Skeletal muscle cell (primary cell): ENCODE measurements at places on chromosomes 6 and 20.

DNA sequence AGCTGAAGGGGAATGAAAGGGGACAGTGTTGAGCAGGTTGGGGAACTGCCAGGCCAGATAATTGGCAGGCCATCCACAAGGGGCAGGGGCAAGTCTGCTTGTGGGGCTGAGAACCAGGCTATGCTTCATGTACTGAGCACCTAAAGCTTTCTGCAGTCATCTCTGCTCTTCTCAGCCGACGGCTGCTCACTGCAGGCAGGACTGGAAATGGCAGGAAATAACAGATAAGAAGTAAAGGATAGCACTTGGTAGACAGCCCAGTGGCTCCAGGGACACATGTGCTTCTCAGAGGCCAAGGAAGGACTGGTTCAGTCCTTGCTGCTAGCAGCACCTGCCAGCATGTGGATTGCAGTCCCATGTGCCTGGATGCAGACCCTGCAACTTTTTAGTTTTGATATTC, 89.8 kb downstream of the CD164 start:
- no peak for DNase-seq

DNA sequence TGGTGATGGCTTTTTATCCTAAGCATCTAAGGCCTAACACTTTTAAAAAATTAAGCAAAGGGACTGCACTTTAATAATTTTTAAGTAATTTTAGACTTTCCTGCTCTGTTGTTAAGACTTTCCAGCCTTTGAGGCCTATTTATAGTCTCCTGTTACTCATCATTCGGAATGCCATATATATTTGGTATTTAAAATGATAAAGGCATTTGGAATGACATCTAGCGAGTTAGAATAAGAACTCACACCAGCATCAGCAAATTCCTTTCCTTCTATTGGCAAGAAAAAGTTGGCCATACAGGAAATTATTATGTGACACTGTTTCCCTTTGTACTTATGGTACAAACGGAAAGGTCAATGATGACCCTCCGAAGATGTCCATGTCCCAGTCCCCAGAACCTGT, 88.1 kb upstream of the STMND1 start:
- DNase-seq = peak; percentile 39

DNA sequence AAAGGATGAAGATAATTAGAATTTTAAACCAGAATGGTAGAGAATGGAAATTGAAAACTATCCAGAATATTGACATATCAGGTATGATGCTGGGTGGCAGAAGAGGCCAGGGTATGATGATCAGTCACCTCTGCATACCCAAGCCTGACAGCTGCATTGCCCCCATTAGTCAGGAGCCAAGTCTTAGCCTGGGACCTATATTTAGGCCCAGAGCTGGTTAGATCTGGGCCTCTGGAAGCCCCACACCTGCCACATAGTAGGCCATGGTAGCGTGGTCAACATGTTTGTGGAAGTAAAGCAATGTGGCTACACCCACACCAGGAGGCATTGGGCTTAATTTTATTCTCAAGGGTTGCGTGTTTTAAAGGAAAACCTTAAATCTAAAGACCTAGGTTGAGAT, 32.1 kb upstream of the CALHM6 start:
- DNase-seq = no peak

DNA sequence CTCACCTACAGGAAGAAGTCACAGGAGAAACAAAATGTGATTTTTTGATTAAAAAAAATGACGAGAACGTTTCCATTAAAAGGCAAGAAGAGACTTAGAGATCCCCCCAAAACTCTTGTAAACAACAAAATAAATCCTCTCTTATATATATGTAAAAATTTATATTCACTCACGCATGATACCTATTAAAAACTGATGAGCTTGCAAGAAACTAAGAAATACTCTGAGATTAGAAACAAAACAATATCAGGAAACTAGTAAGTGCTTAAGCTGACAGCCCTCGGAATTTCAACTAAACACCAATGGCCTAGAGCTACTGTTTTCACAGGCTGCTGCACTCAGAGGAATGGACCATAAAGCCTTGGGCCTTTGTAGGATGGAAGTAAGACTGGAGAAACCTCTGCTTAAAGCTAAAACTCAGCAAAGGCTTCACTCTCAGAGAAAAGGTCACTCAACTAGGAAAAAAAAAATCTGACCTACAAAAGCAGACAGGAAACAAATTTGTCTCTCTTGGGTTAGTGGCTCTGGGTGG, 63.0 kb downstream of the MAP3K7 start:
- DNase-seq = no peak

GRCh38 chr6:7833751-7834070, 76.9 kb downstream of the TXNDC5 start:
- no peak for DNase-seq

- DNase-seq = peak; percentile 9
Measured at GRCh38 chr6:43263314-43264178, 20.3 kb downstream of the TTBK1 start.

DNA sequence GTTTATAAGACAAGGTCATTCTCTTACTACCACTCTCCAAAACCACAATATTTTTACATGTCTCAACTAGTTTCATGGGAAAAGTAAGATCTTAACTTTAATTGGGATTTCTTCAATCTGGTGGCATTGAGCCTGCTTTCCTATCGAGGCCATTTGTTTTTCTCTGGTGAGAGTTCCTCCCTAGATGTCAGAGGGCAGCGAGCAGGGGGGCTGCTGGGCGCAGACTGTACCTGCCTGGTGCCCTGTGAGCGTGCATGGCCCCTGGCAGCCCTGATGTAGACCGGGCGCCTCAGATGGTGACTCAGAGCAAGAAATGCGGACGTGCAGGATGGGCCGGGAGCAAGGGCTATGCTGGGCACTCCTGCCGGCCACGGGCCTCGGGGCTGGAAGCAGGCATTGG, 27.2 kb downstream of the ERMARD start:
- no peak for DNase-seq
